Urinary bladder (tissue), 4 donors: ENCODE measurements at places on chromosomes 3 and 15. TPM values are rescaled to one million over a fixed set of nuclear protein-coding genes. Genes with fewer than 3 reads are reported as not detected.

- DNase-seq = no peak
Measured at GRCh38 chr3:188956839-188957489, 214.8 kb upstream of the TPRG1 start.

DNA sequence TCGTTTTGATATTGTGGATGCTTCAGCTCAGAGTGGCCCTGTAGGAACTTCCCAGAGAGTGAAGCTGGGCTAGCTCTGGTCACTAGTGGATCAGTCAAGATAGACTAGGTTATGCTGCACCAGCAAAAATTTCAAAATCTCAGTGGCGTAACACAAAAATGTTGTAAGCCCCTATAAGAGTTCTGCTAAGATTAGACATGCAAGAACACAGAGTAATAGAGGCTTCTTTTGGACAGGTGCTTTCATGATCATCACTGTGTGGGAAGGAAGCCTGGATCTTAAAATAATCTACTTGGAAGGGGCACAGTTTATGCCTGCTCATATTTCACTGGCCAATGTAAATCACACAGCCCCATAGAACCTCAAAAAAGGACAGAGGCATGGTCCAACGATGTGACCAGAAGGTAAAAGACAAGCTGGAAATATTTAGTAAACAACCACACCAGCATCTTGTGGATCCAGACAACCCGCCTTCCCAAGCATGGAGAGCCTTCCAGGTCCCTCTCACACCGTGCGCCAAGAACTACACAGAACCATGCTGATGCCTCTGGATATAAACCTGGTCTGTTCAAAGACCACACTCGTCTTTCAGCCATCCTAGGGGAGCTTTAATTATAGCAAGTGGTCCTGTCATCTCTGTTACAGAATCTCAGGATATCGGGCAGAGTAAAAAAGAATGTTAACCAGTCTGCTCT lies 554.3 kb downstream of the EPHB1 start:
- DNase-seq = no peak

The CLRN1 gene
- not detected for total RNA-seq

The COL6A5 gene
- 6.1 TPM for total RNA-seq

DNA sequence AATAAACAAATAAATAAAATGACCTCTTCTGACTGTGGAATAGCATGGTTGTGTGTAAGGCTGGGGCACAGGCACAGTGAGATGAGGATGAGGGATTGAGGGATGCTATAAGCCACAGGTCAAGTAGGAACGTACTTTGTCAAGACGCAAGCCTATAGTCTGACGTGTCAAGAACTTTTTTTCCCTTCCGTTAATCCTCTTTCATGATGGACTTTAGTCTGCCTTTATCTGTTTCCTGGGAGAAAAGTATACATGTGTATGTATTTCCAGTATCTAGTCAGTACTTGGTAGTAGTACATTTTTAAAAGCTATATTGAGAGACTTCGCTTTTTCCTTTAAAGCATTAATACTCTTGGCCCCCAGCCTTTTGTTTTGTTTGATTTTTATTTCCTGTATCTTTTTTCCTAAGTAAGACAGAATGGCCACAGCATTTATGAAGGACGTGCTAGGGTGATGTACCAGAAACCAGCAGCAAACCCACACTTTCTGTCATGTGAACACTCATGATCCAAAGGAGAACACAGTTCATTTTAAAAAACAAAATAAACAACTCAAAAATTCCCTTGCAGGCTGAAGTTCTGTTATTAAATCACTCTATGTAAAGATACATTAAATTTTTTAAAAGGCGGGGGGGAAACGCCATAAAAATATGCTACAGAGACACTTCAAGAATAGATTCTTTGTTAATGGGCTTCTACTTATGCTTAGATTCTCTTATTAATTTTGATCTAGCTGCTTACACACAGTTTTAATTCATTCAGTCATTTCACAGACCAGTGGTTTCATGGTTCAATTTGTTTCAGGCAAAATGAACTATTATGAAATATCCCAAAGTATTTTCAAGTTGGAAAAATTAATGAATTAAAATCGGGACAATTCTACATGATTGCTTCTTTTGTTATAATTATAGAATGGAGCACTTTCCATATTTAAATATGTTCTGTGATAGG lies 114.7 kb downstream of the SNRK start:
- no peak for DNase-seq

The RPS27L gene
- total RNA-seq = 48.1 TPM

The HYAL3 gene
- total RNA-seq = 2.9 TPM

DNA sequence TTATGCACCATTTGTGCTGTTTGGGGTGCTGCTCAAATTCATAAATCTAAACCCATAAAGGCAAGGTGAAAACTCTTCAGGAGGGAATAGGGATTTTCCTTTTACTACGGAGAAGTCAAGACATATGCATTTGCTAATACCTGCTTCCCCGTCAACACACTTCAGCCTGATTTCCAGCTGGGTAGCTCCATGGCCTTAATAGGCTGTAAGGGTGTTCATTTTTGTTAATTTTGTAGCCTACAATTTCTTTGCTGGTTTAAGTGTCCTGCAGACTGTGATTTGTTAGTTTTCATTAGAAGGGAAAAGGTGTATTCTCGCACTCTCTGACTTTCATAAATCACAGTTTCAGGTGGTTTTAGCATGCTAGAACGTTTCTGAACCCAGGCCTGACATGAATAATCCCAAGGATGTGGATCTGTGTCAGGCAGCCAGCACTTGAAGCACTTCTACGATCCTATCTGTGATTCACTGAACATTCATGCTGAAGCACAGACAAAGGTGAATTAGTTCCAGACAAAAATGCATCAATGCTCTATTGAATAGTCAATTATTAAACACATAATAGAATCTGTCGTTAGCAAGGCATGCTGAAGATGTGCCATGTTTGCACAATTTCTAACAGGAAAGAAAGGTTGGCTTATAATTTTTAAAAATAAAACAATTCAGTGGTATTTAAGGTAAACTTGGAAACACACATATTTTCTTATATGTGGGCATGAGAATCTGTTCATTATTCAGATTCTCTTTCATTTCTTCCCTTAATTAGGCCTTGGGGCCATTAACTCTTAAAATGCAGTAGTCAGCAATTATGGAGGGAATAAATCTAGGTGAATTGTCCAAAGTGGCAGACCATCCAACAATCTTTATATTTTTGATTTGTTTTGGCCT lies 17.9 kb upstream of the NMNAT3 start:
- no peak for DNase-seq

DNA sequence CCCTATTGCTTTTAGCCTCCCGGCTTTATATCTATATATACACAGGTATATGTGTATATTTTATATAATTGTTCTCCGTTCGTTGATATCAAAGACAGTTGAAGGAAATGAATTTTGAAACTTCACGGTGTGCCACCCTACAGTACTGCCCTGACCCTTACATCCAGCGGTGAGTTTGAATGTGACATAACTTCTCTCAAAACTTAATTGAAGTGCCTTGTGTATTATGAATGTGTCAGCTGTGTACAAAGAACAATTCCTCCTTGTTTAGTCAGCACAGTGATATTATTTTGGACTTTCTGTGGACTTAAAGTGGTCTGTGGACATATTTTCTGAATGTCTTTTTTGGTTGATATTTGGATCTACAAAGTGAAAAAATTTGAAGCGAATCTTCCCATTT lies 220 bp downstream of the TP63 start:
- DNase-seq = no peak

DNA sequence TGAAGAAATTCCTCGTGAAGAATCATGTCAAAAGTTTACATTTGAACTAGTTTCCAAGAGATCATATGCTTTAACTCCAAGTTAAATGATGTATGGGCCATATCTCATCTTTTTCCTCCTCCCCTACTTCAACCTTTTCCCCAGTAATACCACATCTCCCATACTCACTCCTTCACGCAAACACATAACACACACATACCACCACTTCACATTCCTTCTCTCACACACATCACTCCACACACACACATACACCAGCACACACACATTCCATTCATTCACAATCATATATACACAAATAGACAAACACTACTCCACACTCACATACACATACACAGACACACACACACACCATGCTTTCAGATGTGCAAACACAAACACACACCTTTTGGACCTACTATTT lies 769.0 kb upstream of the NR2F2 start:
- no peak for DNase-seq

The EOMES gene
- total RNA-seq = 0.74 TPM

The DCLK3 gene
- 1.4 TPM for total RNA-seq

DNA sequence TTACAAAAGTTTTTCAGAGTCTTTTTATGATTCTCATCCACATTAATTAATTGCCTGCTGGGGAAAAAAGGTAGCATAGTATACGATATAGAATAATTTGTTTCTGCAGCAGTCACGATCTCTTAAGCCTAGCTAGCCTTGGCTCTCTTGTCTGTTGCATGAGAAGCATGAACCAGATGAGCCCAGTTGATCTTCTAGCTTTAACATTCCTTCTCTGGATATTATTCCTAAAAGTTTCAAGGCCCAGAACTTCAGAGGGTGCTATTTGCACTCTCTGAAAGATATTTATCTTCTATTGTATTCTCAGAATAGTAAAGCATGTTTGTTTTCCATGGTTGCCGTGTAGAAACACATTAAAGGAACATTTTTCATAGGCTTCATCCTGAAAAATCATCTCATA lies 69.3 kb downstream of the BTLA start:
- DNase-seq = no peak

GRCh38 chr15:76208786-76209424 lies 102.4 kb downstream of the ETFA start:
- DNase-seq = no peak

DNA sequence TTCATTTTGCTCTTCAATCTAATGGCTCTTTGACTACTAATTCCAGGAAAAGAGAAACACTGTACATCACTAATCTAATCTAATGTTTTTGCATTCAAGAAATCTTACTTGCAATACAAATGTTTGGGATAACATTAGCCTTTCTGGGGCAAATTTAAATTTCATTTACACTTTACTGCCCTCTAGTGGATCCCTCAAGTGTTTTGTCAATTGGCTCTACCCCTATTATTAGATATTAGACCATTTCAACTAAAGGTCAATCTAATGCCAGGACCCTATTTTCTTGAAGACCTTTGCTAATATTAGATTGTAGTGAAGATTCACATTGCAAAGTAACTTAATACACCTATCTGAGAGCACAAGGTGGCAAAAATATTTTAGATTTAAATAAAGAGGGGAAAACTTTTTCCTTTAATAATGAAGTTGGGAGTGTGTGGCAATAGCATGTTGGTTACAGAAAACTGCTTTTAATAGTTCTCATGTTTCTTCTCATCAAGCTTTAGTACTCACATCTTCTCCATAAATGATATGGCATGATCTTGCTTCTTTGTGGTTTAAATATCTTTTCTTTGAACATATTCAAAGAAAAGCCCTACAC lies 5.0 kb downstream of the C2CD4A start:
- DNase-seq = no peak

DNA sequence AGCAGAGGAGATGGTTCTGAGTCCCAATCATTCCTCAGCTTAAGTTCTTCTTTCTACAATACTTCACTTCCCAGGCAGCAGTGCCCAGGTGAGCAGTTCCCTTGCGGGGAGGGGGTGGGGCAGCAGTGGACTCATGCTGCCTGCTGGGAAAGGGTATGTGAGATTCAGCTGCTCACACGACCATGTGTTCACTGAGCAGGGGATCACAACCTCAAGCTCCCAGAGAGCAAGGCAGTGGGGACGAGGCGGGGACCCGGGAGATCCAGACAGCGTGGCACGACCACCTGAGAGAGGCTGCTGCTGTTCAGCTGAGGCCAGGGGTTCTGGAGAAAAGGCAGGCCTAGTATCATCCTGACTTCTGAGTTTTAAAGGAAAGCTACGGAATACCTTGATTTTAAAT lies 166.6 kb downstream of the XXYLT1 start:
- DNase-seq = no peak

DNA sequence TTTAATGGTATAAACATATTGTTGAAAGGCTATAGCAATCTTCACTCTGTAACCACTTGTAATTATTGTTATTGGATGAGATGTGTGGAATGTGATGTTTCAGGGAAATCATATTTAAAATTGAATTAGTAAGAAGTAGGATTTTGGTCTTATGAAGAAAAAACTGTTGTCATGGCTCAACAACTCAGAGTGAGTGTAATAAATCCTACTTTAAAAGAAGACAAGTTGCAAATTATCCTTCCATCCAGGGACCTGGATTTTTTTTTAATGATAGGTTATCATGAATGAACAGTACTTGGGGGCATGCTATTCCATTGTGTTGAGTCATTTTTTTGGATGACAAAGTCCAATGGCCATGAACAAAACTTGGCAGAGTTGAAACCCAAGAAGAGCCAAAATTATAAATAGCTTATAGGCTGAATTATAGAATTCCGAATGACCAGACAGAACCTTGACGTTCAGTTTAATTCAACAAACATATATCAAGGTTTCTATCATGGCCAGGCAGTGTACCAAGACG lies 625.5 kb upstream of the ZNF717 start:
- DNase-seq = no peak

- DNase-seq = no peak
Measured at GRCh38 chr15:90859234-90860131, 8.9 kb upstream of the FURIN start.
